ENCODE measurements at places on chromosomes 6 and 20.

- DNase-seq: no peak
Observed at GRCh38 chr20:50298554-50299324, 108.1 kb downstream of the CEBPB start.

DNA sequence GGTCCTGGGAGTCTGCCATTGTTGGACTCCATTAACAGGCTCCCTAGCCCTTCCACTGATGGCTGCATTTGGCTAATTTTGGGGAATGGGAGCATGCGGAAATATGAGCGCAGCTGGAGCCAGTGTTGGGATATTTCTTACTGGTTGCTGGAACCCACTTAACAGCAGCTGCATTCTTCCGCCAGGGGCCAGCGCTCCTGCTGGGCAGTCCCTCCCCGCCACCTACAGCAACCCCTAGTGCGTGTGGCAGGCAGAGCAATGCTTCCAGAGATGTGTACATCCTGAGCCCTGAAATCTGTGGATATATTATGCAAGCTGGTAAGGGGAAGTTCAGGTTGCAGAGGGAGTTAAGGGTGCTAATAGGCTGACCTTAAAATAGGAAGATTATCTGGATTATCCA is 16.4 kb downstream of the CST8 start:
- DNase-seq: no peak

DNA sequence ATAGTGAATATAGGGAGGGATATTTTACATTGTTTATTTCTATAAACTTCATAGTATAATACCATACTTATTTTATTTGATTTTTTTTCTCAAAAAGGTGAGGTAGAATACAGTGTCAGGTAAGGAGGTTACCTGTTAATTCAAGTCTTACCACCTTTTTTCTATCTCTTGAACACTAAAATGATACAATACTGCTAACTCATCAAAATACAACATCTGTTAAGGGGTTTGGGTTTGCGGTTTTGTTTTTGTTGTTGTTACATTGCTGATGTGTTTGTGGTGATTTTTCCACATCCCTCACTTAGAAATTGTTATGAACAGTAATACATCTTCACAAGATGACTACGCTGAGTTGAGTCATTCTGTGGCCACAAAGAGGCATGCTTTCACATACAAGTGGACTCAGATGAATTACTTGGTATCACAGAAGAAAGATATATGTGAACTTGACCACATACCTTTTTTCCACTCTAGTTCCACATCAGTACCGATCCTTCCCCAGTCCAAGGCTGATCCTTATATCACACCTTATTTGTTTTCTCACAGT is 139.4 kb upstream of the ID4 start:
- DNase-seq: no peak

GRCh38 chr6:42367353-42368011 is 84.2 kb downstream of the TRERF1 start:
- no peak for DNase-seq

DNA sequence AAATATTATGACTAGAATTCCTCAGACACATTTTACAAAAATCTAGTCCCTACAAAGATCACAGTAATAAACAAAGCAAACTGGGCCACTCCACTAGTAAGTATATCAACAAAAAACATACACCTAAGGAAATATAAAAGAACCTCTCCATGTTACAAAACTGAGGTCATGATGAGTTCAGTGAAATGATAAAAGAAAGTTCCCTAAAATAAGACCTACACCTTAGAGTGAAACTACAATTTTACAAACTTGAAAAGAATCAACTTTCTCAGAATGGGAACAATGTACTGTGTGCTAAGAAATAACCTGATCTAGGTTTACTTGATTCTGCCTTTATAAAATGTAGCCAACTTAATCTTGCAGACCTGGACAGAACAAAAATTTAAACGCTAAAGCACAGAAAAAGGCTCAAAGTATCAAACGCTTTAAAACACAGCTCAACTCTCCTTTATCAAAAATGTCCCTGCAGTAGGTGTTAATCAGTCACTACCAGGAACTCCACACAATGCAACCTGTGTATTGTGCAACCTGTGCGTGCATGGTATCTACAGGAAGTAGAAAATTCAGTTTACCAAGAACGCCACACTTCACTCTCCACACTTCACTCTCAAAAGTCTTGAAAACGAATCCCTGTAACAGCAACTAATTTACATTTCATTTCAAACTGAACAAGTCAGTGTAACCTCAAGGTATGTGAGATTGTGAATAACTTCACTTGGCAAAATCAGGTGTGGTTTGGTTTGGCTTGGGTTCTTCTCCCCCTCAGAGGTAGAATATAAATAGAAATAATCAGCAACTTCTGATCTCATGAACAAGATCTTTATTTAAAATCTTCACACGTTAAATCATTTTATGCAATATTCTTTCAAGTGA is 1.8 kb downstream of the RALGAPA2 start:
- DNase-seq: peak; percentile 56

- DNase-seq: no peak
Observed at GRCh38 chr6:120384671-120385070, 949.6 kb downstream of the TBC1D32 start.

All from DMS153 (cell line).